ENCODE measurements at places on chromosomes 7 and 10.

- DNase-seq = no peak
These were observed 10.9 kb downstream of the MARVELD1 start for GRCh38 chr10:97724341-97724941.

DNA sequence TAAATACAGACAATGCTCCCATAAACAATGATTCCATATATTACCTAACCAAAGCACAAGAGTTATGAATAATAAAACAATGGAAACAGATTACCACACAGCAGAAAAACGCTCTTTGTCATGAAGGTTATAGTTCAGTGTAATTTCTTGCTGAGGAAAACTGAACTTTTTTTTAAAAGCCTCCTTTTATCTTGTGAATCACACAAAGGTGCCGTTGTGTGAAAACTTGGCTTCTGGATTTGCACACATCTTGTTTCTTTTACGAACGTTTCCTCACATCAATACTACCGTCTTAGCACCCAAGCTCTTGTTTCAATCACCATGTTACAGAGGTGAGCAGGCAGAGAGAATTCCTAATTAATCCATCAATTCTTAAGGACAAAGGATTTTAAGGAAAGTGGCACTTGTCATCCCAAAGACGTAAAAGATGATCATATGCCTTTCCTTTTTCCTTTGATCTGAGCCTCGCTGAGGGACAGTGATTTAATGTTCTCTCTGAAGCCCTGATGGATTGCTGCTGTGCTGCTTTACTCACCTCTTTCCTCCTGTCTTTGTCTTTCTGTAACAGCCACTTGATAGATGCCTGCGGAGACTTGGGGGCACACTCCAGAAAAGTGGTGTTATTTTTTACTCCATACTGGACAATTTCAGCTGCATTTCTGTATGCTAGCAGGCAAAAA is 110.1 kb downstream of the CD36 start:
- DNase-seq = no peak

DNA sequence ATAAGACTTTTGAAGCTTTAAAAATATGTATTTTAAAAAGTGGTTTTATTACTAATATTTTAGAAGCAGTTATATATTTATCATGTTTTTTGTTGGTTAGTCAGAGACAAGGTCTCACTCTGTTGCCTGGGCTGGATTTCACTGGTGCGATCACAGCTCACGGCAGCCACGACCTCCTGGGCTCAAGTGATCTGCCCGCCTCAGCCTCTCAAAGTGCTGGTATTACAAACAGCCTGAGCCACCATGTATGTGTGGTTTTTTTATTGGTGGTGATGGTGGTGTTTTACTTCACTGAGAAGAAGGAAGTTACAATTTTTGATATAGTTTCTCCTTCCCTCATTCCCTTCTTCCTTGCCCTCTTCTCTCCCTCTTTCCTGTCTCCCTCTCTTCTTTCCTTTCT is 13.4 kb downstream of the NHLRC2 start:
- DNase-seq = no peak

- no peak for DNase-seq
These were observed 57.3 kb upstream of the CAPZA2 start for GRCh38 chr7:116805100-116805544.

GRCh38 chr10:123463181-123463580 is 203.0 kb upstream of the GPR26 start:
- DNase-seq = no peak

GRCh38 chr7:72087926-72088325 is 324.2 kb downstream of the CALN1 start:
- DNase-seq = no peak

DNA sequence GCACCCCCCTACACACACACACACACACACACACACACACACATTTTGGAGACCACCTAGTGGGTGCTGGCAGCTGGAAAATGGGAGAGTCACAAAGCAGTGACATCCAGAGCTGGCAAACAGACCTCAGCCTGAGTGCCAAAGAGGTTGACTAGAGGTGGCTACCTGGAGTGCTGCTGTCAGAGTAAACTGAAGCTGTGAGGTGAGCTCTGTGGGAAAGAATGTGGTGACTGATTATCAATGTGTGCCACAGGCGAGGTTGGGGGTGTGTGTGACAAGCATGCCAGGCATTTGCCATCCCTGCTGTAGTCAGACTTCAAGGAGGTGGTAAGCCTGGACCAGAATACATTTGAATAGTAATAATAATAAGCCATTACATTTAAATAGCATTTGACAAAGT is 120.6 kb downstream of the SLIT1 start:
- peak; percentile 9 for DNase-seq

- no peak for DNase-seq
These were observed 18.2 kb downstream of the MYOF start for GRCh38 chr10:93463723-93464476.

DNA sequence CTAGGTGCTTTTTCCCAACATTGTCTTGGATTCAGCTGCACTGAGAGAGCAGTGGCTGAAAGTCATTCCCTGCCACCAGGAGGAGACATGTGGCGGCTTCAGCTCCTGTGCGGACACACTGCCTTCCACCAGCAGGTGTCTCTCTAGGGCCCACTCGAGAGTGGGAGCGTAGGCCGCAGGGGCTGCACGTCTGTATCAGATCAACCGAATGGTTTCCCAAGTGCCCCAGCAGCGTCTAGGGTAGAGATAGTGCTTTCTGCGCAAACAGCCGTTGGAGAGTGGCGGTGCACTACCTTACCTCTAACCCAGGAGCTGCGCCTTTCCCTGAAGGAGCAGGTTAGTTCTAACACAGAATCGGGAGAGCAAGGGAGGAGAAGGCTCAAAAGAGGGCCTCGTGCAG is 31.7 kb downstream of the PAPOLB start:
- DNase-seq = peak; percentile 63

DNA sequence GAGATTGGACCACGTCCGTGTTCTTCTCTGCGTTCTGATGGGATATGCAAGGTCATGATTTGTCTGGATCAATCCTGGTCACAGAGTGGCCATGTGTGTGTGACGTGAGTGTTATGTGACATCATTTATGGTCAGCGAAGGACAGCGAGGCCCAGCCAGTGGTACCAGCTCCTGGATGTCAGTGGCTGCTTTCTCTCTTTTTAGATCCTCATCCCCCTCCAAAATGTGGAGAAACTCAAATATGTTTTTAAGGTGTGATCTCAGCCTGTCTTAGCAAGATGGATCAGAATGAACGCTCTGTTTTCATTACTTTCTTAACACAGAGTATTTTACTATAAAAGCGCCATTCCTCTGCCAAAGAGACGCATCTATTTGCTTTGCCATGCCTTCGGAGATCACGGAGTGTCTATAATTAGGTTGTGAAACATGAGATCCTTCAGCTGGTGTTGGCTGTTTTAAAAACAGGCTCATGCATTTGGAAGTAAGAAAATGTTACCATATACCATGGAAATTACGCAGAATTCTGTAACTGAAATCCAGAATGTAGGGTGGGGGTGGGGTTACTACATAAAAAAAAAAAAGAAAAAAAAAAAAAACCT is 245.5 kb upstream of the TCERG1L start:
- no peak for DNase-seq

DNA sequence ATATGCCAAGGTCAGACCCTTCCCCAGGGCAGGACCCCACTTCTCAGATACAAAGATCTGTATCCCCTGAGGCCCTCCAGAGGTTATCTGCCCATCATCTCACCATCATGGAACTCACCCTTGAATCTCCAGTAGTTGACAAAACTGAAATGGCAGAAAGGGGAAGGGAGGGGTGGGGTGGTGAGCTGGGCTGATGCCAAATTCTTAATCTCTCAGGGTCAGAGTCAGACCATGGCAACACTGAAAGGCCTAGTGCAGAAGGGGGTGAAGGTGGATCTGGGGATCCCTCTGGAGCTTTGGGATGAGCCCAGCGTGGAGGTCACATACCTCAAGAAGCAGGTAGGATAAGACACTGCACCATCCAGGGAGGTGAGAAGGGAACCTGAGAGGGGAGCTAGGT is 3.1 kb downstream of the CNPY4 start:
- DNase-seq = no peak

DNA sequence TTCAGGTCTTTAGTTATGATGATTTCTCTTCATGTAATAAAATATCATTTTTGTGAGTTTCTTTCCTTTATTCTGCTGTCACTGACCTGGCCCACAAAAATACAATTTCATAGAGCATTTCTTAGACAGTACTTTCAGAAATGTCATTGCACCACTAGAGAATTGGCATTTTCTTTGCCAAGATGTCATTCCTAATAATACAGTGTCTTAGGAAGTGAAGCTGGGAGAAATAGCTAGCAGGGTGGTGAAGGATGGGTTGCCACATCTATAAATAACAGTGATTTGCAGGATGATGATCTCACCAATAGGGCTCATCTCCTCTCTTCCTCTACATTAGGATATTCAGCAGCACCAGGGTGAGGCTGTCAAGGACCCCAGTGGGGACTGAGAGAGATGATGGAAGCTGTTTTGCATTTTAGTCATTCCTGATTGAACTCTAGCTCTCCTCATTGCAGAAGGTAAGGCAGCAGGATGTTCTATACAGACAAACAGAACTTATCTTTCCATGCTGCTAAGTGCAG is 452.1 kb downstream of the NXPH1 start:
- no peak for DNase-seq

DNA sequence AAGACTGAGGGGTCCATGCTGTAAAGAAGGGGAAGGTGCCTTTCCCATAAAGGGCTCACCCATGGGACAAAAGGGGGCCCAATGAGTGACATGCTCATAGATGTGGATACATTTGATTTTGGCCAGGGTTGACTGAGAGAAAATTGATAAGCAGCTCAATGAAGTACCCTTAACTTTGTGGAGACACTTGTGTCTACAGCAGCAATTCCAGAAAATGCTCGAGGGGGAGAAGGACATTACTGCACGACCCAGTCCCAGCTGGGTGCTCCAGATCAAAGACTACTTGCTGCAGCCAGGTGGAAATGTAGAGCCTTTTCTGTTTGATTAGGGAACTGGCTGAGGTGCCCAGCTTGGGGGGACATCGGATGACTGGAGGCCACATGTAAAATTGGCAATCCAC is 22.2 kb upstream of the ADAMTS14 start:
- no peak for DNase-seq

- DNase-seq = no peak
These were observed 13.2 kb downstream of the PTPRN2 start for GRCh38 chr7:158574308-158575036.

GRCh38 chr7:22422831-22423615 is 66.1 kb upstream of the RAPGEF5 start:
- no peak for DNase-seq

DNA sequence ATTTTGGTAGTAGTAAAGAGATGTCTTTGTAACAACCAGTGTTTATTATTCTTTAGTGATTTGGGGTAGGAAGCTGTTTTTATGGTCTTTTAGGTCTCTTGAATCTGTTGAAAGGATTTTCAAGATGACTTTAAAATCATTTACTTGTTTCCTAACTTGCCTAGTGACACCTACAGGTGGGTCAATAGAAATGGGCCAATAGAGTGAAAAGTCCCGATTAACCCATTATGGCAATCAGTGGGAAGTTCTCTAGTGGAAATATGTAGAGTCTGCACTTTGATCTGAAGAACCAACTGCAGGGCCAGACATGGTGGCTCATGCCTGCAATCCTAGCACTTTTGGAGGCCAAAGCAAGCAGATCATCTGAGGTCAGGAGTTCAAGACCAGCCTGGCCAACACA is 374.7 kb upstream of the BMPER start:
- no peak for DNase-seq

GRCh38 chr10:93844979-93845626 is 48.7 kb upstream of the SLC35G1 start:
- no peak for DNase-seq

DNA sequence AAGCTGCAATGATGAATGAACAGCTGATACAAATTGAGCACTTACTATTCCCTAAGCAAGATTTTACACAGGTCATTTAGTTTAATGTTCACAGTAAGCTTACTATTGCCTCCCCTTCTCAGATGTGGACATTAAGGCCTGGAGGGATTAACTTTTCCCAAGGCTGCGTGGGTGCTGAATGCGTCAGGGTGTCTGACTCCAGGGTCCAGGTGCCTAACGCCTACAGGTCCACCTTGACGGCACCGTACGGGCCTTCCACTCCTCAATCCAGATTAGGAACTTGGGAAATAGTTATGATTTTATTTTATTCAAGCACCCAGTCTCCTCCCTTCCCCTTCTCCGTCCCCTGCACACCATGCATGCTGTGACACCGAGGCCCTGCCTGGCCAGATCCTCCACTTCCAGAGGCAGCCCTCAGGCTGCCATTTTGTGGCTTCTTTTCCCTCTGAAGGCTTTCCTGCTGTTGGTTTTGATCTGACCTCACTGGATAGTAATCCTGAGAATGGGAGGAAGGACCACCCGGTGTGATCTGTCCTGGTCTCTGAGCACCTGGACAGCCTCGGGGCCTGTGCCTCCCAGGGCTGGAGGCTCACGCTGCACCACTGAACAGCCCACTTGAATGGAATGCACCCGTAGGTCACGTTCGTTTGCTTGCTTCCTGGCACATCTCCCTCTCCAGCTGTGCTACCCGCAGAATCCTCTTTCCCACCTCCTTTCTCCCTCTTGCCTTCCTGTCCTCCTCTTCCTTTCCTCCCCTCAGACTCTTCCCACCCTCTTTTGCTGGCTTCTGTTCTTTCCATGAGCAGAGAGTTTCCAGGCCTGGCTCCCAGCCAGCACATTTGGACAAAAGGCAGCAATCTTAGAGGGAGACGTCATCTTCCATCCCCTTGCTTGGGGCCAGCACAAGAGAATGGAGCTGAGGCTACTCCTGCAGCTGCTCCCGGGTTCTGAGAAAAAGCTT is 14.4 kb downstream of the DENND2A start:
- peak; percentile 95 for DNase-seq

GRCh38 chr10:125991392-125991791 is 95.0 kb downstream of the FANK1 start:
- no peak for DNase-seq

GRCh38 chr7:23011222-23011924 is 2.6 kb downstream of the HYCC1 start:
- no peak for DNase-seq

DNA sequence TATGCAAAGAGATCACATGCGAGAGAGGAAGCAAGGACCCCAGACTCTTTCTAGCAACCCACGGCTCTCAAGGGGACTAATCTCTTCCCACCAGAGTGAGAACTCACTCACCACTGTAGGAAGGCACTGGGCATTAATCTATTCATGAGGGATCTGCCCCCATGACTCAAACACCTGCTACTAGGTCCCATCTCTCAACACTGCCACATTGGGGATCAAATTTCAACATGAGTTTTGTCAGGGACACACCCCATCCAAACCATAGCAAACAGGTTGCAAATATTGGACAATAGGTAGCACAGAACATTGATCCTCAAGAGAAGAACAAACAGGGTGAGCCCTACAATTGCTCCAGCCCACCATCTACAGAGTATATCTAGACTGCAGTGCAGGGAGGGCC is 740.6 kb downstream of the LRMDA start:
- DNase-seq = no peak

GRCh38 chr10:132967540-132967939 is 25.2 kb upstream of the CFAP46 start:
- no peak for DNase-seq

- no peak for DNase-seq
These were observed 12.4 kb upstream of the HUS1 start for GRCh38 chr7:47991741-47992311.

DNA sequence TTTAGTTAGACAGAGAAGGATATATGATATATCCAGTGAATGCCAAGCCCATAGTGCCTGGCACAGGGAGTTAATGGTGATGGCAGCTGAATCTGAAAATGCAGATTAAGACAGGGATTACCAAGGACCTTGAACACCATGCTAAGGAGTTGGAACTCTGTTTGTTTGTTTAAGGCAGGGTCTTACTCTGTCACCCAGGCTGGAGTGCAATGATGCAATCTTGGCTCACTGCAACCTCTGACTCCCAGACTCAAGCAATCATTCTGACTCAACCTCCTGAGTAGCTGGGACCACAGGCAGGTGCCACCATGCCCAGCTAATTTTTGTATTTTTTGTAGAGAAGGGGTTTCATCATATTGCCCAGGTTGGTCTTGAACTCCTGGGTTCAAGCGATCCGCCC is 1.6 kb downstream of the AKR1D1 start:
- DNase-seq = no peak

Data from NCI-H1417 (cell line).